ENCODE measurements at places on chromosomes 7 and 10.

DNA sequence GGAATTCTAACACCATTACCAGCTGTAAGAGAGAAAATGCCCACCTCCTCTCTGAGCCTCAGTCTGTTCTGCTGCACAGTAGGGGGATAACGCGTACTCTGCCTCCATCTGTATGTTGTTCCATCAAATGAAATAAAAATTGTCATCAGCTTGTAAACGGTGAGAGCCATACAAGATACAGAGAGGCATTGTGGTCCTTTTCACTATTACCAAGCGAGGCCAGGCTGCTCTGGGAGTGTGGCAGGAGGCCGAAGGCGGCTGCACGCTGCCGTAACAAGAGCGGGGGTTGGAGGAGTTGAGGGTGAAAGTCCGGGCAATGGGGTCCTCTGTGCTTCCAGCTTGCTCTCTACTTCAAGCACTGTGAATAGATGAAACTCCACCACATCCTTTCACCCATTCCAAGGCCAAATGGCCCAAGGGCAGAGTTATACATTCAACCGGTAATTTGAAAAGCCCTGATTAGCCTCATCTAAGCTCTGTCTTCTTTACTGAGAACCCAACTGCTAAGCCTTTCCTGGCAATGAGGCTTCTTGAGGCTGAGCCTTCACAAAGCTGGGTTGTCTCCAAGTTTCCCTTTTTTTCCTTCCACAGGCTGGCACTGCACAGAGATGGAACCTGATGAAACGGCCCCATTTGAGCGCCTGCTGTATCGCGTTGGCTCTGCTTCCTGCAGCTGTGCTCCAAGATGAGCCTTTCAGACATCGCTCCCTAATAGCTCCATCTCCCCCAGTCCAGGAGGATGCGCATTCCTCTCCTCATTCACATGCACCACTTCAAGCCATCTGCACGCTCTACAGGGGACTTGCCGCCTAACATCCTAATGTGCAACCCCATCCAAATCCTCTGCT lies 47.2 kb downstream of the PYROXD2 start:
- DNase-seq: no peak

GRCh38 chr7:7517754-7518153 lies 17.9 kb downstream of the COL28A1 start:
- no peak for DNase-seq

DNA sequence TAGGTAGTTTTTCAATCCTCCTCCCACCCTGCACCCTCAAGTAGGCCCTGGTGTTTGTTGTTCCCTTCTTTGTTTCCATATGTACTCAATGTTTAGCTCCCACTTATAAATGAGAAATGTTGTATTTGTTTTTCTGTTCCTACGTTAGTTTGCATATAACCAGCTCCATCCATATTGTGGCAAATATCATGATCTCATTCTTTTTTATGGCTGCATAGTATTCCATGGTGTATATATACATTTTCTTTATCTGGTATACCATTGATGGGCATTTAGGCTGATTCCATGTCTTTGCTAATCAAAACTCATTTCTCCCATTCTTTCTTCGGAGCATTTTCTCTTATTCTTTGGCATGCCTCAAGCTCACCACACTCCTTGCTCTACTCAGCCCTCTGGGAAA lies 789.6 kb upstream of the KCND2 start:
- DNase-seq: no peak

DNA sequence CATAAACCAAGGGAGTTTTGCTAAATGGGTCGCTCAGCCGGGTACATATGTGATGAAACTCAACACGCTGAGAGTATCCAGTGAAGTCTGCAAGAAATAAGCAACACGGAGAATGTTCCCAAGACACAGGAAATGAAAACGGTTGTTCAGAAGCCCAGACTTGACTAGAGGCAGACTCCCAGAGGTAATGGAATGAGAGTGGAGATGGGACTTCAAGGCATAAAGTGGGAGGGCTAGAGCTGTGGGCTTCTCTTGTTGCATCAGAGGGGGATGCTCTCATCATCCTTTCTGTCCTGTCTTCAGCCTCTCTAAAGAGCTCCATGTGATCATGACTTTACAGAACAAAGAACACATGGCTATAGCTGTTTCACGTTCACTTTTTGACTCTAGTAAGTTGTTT lies 88.3 kb downstream of the BAMBI start:
- no peak for DNase-seq

DNA sequence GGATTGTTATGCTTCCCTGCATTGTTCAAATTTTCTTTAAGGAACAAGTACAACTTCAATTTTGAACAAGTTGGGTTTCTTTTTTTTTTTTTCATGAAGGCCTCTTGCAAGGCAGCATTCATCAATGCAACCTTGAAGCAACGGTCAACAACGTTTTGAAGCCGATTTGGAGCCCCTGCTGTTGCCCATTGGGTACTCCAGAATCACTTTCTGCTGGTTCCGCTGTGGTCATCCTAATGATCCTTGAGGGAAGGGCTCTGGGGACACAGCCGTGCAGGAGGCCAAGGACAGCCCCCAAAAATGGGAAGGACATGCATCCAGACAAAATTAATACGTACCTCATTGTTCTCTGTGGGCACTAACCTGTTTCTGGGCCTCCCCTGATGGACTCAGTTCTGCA lies 84.6 kb upstream of the MGMT start:
- DNase-seq: no peak

- DNase-seq: no peak
Observed at GRCh38 chr7:70270149-70270548, 671.9 kb downstream of the AUTS2 start.

DNA sequence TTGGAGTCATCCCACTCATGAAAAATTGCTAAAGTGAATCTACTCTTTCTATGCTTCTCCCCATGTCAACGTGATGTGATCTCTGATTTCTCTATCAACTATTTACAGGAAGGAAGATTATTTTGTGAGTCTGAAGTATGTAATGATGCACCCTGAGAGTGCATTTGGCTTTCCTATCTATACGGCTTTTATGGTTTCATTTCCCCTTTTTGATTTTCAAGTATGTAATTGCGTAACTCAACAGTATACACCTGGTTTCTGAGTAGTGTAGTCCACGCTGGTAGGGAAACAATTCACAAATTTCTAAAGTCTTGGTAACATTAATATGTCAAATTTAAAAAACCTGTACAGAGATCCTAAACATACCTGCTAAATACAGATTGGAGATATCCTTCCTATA lies 194.7 kb upstream of the SEMA3A start:
- no peak for DNase-seq

GRCh38 chr7:6271694-6272440 lies 557 bp downstream of the CYTH3 start:
- peak; percentile 9 for DNase-seq

DNA sequence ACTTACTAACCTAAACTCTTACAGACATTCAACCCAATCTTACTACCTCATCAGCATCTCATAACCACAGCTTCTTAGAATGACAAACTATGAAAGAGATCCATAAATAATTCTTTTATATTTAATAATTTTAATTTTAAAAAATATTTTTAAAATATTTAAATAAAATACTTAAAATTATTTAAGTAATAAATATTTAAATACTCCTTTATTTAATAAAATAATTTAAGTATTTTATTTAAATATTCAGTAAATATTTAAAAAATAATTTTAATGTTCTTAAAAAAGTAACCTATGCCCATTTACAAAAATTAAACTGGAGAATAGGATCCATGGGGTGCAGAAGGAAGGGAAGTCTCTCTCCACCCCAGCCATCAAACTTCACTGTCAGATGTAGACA lies 627.3 kb upstream of the MGMT start:
- DNase-seq: no peak

GRCh38 chr10:33015761-33016547 lies 57.9 kb upstream of the ITGB1 start:
- DNase-seq: no peak

DNA sequence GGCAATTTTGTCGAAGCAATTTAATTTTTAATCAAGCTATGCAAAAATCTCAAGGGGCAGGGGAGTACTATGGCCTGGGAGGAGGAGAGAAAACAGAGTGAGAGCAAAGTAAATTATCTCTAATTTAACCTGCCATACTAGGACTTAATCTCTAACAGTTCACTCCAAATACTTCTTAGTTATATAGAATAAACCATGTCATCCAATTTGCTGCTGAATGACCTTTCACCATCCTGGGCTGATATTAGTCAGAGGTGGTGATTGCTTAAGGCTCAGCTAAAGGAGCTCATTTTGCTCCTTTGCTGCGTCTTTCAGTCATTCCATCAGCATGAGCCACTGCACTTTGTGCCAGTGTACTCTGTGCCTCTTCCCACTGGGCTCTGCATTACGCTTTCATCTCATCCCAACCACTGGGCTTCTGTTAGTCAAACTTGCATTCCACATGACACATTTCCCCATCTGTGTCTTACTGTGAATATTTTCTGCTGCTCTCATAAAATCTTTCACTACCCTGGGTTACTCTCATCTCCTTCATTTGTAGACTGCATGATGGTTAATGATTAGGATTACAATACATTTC lies 84.3 kb downstream of the CD36 start:
- no peak for DNase-seq

GRCh38 chr10:129703287-129704137 lies 236.5 kb downstream of the MGMT start:
- no peak for DNase-seq

DNA sequence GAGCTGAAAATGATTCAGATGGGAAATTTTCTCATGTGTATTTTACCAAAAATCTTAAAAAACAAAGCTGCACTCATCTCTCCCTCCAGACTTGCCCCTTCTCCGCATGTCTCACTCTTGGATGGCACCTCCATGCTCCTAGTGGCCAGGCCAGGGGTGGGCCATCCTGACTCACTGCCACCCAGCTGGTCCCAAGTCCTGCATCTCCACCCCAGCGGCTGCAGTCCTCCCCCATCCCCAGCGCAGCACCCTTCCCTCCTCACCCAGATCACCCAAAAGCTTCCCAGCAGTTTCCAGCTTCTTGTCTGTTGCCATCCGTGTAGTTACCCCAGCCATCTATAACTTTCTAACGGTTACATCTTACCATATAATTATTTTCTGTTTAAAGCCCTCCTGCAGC lies 53.0 kb upstream of the INSIG1 start:
- no peak for DNase-seq

DNA sequence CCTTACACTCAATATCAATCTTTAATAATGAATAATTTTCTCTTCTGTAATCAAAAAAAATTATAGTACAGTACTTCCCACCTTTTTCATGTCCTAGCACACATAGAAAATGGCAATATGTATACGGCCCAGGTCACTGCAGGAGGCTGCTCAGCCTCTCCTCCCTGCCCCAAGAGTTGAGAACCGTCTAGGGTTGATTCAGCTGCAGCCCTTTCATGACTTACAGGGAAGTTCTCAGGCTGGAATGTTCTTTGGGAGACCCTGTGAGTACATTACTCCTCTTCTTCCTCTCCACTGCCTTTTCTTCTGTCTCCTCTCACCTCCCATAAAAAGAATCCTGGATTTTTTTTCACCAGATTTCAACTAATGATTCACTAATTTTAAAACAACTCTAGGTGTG lies 180.0 kb downstream of the HDAC9 start:
- no peak for DNase-seq

- no peak for DNase-seq
Observed at GRCh38 chr10:122245136-122245535, 26.0 kb upstream of the BTBD16 start.

- peak; percentile 35 for DNase-seq
Observed at GRCh38 chr7:151756076-151756731, 120.7 kb downstream of the PRKAG2 start.

DNA sequence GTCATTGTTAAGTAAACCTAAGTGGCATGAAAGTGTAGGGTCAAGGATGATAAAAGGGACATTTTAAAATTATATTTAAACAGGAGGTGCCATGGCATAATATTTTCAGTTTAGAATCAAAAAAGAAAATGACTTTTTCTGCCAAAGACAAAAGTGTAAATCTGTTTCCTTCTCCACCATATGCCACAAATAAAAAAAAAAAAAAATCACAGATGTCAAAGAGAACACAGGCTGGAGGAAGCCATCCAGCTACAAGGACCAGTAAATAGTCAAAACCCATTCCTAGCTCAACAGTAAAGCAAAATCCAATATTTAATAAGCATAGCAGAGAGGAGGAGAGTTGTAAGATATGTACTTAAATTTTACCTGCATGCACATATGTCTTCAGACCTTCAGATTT lies 321.3 kb upstream of the TMEM229A start:
- no peak for DNase-seq

Data from activated T-helper 9 cell treated with anti-CD3 and anti-CD28 coated beads, Interleukin-2, amount 50 U/mL, for 16 hours (primary cell).